ENCODE measurements at places on chromosomes 1 and 21.

DNA sequence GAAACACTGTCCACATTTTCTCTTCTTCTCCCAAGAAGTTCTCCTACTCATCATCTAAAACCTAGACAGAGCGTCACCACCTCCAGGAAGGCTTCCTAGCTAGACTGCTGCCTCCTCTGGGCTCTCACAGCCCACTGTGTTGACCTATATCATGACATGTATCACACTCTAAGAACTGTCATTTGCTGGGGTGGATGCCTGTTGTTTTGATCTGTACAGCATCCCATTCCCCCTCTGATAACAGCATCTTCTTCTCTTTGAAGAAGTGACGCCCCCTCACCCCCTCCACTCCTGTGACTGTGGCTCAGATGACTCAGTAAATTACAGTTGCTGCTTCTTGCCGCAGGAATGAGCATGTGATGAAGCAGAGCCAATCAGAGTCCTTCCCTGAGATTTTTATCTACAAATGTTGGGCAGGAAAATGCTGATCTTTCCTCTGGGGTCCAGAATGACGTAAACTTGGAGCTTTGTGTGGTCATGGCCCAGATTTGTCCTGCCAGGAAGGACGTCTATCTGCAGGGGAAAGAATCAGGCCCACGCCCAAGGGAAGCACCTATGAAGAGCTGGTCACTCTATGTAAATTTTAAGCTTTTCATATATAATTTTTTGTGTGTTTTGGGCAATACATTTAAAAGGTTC, 28.0 kb upstream of the FOXO6 start:
- peak; percentile 20 for DNase-seq

DNA sequence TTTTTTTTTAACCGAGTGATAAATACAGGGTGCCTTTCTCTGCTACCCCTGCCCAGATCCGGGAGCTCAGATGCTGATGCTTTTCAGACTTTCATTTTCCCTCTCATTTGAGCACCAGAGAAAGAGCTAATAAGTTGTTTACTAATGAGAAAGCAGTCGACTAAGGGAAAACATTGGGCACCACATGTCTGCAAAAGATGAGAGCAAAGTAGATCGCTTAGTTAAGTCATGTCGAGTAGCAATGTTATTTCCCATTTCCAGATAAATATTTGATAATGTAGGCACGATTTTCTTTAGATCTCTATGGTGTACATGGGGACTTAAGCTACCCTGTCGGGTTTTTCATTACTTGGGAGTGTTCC, 1.2 kb downstream of the PKN2 start:
- DNase-seq: no peak

GRCh38 chr1:164625004-164625617, 66.1 kb downstream of the PBX1 start:
- DNase-seq: no peak

GRCh38 chr1:186492531-186493291, 31.8 kb upstream of the PDC start:
- no peak for DNase-seq

Measured in adrenal gland (tissue), 19 donors.